ENCODE measurements at places on chromosomes 1 and 21.

GRCh38 chr1:185864889-185865517 lies 130.8 kb downstream of the HMCN1 start:
- no peak for DNase-seq

DNA sequence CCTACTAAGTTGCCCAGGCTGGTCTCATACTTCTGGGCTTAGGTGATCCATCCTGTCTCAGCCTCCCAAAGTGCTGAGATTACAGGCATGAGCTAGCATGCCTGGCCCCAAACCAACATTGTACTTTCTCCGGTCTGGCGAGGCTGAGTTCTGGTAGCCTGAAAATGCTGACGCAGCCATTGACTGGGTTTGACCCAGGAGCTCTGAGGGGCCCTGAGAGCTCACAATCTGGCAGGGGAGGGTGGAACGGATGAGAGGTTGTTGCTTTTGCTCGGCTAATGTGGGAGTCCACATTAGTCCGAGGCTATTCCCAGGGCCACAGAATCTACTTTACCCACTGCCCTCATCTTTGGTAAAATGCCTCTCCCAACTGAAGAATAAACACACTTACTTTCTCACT lies 35.1 kb upstream of the PARP1 start:
- DNase-seq = no peak

DNA sequence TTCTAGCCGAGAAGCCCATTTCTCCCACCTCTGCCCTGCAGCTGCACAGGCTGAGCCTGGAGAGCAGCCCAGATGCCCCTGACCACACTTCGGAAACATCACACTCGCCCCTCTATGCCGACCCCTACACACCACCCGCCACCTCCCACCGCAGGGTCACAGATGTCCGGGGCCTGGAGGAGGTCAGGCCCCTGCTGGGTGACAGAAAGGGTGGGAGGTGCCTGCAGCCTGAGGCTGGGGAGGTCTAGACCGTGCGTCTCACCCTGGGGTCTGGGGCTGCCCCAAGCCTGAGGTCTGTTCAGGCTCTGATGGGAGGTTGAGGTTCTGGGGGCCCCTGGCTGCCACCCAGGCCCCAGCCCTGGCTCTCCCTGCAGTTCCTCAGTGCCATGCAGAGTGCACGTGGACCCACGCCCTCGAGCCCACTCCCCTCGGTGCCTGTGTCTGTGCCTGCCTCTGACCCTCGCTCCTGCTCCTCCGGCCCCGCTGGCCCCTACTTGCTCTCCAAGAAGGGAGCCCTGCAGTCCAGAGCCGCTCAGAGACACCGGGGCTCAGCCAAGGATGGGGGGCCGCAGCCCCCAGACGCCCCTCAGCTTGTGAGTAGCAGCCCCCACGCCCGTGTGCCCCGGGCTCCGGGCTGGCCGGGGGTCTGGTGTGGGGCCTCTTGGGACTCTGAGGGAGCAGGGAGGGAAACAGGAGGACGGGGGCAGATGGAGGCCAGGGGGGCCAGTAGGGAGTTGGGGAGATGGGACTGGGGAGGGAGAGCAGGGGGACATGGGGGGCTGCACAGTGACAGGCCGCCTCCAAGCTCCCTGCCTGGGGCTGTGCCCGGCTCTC lies 7.4 kb downstream of the PLEKHN1 start:
- DNase-seq = no peak

- no peak for DNase-seq
Observed at GRCh38 chr21:31352836-31353235, 8.8 kb upstream of the TIAM1 start.

- DNase-seq = no peak
Observed at GRCh38 chr1:68506386-68506785, 9.5 kb upstream of the DEPDC1 start.

GRCh38 chr1:3137111-3138100 lies 68.4 kb downstream of the PRDM16 start:
- DNase-seq = no peak

DNA sequence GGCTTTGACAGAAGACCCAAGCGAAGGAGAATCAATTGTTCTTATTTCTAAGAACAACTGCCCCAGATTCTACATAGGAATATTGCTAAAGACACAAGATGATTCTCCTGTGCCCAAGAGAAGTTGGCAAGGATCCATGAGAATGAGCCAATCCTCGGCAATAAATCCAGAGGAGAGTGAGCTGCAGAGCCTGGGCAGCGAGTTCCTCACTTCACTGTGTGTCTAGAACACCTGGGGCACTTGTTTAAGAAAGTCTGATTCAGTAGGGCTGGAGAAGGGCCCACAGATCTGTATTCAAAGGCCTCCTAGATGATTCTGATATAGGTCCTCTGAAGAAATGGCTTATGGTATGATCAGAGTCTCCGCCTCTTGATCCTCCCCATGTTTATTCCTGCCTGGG lies 31.8 kb downstream of the GADD45A start:
- DNase-seq = no peak

DNA sequence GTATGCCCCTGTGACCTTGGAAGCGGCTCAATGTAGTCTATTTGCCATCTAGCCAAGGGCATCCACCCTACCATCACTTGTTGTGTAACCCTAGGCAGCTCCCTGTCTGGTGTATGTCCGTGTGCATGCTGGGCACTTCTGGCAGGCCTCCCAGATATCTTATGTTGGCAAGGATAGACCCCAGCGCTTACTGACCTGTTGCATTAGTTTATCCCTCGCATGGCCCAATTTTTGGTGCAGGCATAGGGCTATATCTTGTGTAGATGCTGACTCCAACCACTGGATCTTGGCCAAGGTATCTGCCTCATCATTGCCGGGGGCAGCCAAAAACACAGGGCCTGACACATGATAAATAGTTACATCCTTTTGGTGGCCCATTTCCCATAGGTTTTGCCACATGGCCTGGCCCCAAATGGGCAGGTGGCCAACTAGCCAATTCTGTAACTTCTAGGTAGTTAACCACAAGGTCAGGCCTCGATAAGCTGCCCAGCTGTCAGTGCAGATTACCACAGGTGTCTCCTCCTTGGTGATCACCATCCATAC lies 14.0 kb upstream of the TBX19 start:
- no peak for DNase-seq

DNA sequence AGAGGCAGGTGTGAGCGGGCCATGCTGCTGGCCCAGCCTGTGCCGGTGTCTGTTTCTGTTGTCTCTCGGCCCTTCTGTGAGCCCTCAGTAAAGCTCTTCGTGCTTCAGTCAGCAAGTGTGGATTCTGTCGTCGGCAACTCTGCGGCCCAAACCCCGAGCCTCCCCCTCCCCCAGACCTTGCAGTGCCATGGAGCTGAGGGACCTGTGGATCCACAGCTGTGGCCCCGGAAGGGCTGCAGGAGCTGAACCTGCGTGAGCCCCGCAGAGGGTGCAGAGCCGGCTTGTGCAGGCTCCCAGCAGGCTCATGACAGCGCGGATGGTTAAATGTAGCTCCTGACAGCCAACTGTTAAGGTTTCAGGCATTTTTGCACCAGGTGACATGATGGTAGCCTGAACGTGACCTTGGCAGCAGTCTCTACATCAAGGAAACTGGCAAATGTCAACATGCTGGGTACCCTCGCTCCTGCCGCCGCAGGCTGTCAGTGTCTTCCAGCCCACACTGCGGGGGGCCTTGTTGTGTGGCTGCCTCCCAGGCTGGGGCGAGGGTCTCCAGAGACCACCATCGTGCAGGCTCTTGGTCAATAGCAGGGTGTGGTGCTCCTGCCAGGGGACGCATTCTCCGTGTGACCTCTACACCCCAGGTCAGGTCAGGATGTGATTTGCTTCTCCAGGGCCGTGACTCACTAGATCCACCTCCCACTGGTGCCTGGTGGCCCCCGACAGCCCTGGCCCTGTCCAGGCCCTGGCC lies 7.0 kb downstream of the LRRC3 start:
- DNase-seq = no peak

GRCh38 chr1:3570066-3570986 lies 41.0 kb downstream of the MEGF6 start:
- DNase-seq = no peak

Measured in NCI-H1417 (cell line).